ENCODE measurements at places on chromosomes 2 and 18.

- DNase-seq: no peak
Measured at GRCh38 chr2:219792446-219792845, 165.0 kb downstream of the SLC4A3 start.

GRCh38 chr2:67374949-67375348 is 22.2 kb upstream of the ETAA1 start:
- no peak for DNase-seq

- no peak for DNase-seq
Measured at GRCh38 chr2:13255485-13255884, 538.7 kb downstream of the TRIB2 start.

DNA sequence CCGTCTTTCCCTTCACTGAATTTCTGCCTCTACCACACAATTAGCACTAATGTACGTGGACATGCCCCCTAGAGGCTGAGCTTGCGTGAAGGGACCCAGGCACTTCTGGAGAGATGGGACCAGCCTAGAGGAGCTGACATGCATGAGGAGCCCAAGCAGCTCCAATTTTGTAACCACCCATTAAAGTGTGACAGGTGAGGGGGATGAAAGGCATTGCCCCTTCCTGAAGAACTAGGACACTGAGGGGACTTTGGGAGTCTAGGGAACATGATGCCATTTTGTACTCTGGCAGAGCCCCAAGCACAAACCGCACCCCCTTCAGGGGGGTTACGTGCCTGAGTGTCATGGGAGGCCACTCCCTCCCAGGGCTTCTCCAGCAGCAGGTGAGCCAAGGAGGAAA is 63.6 kb downstream of the HNRNPLL start:
- DNase-seq: no peak

- no peak for DNase-seq
Measured at GRCh38 chr2:43754180-43754579, 19.7 kb upstream of the DYNC2LI1 start.

DNA sequence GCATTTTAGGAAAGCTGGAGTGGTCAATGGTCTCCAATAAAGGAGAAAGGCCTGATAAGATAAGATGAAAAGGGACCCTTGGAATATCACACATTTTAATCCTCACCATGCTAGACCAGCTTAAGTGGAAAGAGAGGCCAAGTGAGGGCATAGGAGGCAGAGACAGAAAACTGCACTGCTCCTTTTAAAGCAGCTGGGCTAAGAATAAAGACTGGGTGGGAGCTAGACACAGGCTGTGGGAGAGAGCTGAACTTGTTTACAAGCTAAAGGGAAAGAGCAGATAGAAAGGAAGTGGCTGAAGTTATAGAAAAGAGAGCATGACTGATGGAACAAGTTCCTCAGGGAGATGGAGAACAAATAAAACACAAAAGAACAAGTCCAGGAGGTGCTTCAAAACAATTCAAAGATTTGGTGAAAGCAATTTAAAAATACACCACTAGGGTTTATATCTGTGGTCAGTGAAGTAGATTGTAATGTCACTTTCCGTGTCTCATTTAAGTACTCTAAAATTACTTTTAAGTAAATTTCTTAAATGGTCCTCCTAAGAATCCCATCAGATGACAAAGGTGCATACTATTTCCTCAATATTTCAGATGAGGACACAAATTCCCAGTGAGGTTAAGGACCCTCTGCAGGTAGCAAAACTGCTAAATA is 7.5 kb downstream of the COL5A2 start:
- DNase-seq: no peak

GRCh38 chr2:156158808-156159207 is 173.7 kb downstream of the NR4A2 start:
- no peak for DNase-seq

DNA sequence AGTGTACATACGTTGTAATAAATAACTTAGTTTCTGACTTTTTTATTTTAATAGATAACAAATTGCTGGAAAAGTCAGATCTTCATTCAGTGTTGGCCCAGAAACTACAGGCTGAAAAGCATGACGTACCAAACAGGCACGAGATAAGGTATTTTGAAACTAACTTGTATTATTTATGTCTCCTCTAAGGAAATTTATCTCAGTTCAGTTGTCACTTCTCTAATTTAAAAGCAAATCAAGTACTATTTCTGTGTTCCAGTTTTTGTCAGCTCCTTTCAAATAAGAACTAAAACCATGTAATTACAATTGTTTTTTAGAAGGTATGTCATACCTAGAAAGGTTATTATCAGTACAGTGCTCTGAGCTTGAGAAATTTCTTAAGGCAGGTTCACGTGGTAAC is 4.6 kb downstream of the ATG16L1 start:
- DNase-seq: no peak

DNA sequence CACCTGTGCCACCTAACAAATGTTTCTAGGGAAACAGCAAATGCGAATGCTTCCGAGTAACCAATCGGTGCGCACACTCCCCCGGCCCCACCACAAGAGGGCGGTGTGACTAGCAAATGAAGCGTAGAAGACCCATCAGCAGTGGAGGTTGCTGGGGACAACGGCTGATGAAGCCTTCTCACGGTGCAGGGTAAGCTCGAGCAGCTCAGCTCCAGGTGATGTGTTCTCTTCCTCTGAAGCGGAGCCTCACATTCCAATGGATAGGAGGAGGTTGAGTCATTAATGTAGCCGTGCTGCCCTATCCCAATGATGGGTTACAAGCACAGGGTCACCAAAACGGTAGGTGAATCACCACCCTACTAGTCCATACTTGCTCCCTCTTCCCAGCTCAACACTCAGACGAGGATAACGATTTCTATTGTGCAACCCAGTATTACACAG is 127.6 kb upstream of the TWIST2 start:
- peak; percentile 8 for DNase-seq

- no peak for DNase-seq
Measured at GRCh38 chr2:45545943-45546342, 65.1 kb downstream of the SRBD1 start.

- DNase-seq: peak; percentile 43
Measured at GRCh38 chr2:43136876-43137275, 89.5 kb downstream of the ZFP36L2 start.

GRCh38 chr2:13652531-13653313 is 936.0 kb downstream of the TRIB2 start:
- no peak for DNase-seq

GRCh38 chr2:42492691-42493467 is 903 bp downstream of the KCNG3 start:
- peak; percentile 21 for DNase-seq

DNA sequence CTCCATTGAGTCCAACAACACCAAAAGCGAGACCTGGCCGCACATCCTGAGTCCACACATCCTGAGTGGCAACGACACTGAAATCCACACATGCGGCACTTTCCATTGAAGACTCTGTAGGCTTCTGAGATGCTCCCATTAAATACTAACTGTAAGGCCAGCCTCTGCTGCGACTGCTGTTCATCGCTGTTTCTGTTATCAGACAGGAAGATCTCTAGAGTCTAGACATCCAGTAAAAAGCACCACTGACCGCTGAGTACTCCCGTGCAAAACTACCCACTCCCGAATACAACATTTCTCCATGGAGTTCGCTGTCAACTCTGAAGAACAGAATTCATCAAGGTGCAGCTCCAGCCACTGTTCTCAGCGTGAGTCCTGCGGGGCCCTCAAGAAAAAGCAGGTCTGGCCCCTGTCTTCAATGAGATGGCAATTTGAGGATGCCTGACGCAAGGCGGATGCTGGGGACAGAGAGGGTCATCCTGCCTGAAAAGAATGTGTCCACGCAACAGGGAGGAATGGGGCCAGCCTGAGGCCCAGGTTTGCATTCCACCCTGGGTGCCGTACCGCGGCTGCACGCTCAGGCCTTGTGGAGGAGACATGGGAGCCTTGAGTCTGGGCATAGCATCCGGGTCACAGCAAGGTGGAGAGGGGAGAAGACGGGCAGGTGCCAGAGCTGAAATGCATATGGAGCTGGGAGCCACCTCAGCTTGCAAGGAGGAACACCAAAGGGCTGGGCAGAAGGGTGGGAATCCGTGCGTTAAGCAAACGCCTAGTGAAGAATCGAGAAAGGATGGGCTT is 61.9 kb downstream of the ZNF516 start:
- DNase-seq: no peak

DNA sequence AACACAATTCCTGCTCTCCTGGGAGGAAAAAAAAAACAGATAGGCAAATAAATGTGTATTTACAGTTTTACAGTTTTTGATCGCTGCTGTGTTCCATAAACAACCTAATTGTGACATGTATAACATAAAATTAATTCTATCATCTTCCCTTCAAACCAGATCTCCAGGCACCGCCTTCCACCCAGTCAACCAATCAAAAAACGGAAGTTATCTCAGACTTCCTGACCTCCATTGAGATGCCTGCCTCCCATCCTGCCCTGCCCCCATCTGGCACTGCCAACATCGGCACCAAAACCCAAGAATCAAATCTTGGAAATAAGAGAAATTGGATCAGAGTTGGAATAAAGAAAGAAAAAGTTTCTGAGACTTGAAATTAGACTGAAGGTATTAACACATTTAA is 3.1 kb upstream of the RIOK3 start:
- DNase-seq: no peak

DNA sequence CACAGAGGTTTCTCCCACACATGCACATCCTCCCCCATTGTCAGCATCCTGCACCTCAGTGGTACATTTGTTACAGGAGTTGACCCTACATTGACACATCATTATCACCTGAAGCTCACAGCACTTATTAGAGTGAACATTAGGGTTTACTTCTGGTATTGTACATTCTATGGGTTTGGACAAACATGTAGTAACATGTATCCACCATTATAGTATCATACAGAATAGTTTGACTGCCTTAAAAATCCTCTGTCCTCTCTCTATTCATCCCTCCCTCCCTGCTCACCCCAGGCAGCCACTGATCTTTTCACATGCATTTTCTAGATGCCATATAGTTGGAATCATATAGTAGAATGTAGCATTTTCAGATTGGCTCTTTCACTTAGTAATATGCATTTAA is 53.5 kb downstream of the NXPH2 start:
- no peak for DNase-seq
